Aorta (tissue), 5 donors: ENCODE measurements at places on chromosomes 4 and X. TPM values are rescaled to one million over a fixed set of nuclear protein-coding genes. Genes with fewer than 3 reads are reported as not detected.
A peak's percentile ranks its signal among the peaks of the same experiment; 100 is the strongest.

CXCR3 gene
- total RNA-seq, result 0.69 TPM

NUDT10 gene
- total RNA-seq, result 2.7 TPM

CT47B1 gene
- total RNA-seq, result not detected

DNA sequence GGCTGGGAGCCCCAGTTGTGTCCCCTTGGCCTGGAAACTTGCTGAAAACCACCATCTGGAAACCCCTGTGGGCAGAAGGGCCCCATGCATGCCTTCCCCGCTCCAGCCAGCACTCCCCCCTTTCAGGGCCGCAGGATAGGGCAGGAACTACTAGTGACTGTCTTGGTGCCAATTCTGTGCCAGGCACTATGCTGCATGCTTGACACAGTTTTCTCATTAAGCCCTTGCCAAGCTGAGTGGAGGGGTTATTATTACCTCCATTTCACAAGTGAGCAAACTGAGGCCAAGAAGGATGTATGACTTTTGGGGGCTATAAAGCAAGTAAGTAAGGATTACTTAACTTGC is 73.6 kb upstream of the PJA1 start:
- no peak overlapping the region for H3K27ac ChIP-seq
- no peaks in the 10 kb centered on the region for H3K36me3 ChIP-seq
- H3K4me3 ChIP-seq, result no peak overlapping the region
- no peak for DNase-seq
- H3K4me1 ChIP-seq, result no peaks in the 10 kb centered on the region

EDNRA gene
- total RNA-seq, result 28.0 TPM

GRCh38 chrX:38220024-38220414 is 652 bp downstream of the SRPX start:
- H3K4me1 ChIP-seq, result no peaks in the 10 kb centered on the region
- peak overlapping the region; percentile 36 for H3K4me3 ChIP-seq
- no peaks in the 10 kb centered on the region for H3K36me3 ChIP-seq
- H3K27ac ChIP-seq, result no peak overlapping the region
- H3K27me3 ChIP-seq, result no peaks in the 10 kb centered on the region
- peak; percentile 60 for DNase-seq

SMIM10 gene
- 13.5 TPM for total RNA-seq

RADX gene
- 2.4 TPM for total RNA-seq

DNA sequence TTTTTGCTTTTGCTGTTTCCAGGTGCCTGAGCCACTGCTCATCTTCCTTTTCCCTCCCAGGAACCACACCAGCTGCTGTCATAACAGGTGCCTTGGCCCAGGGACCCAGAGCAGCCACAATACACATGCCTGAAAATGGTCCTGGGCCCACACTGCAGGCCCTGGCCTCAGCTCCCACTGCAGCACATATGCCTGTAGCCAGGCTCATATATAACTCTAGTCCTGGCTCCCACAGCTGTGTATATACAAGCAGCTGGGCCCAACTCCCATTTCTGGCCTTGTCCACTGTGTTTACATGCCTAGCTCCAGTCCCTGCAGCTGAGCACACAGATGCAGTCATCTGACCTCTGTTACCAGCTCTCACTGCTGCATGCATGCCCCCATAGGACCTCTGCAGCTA is 930.5 kb downstream of the ADGRL3 start:
- no peak overlapping the region for H3K27ac ChIP-seq
- no peaks in the 10 kb centered on the region for H3K4me1 ChIP-seq
- no peak overlapping the region for H3K4me3 ChIP-seq
- no peaks in the 10 kb centered on the region for H3K36me3 ChIP-seq

- H3K27ac ChIP-seq, result no peak overlapping the region
- DNase-seq, result no peak
- H3K36me3 ChIP-seq, result no peaks in the 10 kb centered on the region
- H3K4me1 ChIP-seq, result no peaks in the 10 kb centered on the region
- no peak overlapping the region for H3K4me3 ChIP-seq
- no peaks in the 10 kb centered on the region for H3K27me3 ChIP-seq
Measured at GRCh38 chrX:99717716-99718115, 692.4 kb downstream of the PCDH19 start.

- DNase-seq, result no peak
- peak overlapping the region; percentile 64 for H3K27ac ChIP-seq
- H3K4me3 ChIP-seq, result no peak overlapping the region
- H3K36me3 ChIP-seq, result no peaks in the 10 kb centered on the region
- H3K4me1 ChIP-seq, result peaks cover 16% of the 10 kb centered on the region
Measured at GRCh38 chr4:113584407-113585150, 177.0 kb downstream of the CAMK2D start.

GRCh38 chrX:136528645-136529315 is 3.2 kb upstream of the VGLL1 start:
- H3K36me3 ChIP-seq, result no peaks in the 10 kb centered on the region
- H3K27ac ChIP-seq, result no peak overlapping the region
- H3K4me3 ChIP-seq, result no peak overlapping the region
- no peaks in the 10 kb centered on the region for H3K4me1 ChIP-seq
- no peak for DNase-seq

GRCh38 chr4:125744891-125745364 is 430.2 kb downstream of the FAT4 start:
- H3K27me3 ChIP-seq, result no peaks in the 10 kb centered on the region
- H3K4me1 ChIP-seq, result no peaks in the 10 kb centered on the region
- no peak overlapping the region for H3K27ac ChIP-seq
- H3K36me3 ChIP-seq, result no peaks in the 10 kb centered on the region
- DNase-seq, result peak; percentile 71

DNA sequence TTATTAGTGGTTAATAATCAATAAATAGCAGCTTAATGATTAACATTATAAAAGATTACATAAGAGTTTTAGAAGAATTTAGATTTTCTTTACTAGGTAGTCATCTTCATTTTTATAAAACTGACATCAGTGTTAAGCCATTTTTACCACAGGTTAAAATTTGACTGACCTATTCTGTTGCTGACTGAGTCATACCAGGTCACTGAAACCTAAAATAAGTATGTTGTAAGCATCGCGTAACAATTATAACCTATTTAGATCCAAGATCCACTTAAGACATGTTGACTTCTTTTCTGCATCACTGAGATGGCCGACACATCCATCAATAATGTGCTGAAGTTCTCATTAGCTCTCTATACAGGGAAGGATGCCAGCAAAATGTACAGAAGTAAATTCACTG is 36.7 kb downstream of the ARX start:
- H3K36me3 ChIP-seq, result no peaks in the 10 kb centered on the region
- H3K27ac ChIP-seq, result no peak overlapping the region

BANK1 gene
- 1.5 TPM for total RNA-seq

PDCL2 gene
- not detected for total RNA-seq

DNA sequence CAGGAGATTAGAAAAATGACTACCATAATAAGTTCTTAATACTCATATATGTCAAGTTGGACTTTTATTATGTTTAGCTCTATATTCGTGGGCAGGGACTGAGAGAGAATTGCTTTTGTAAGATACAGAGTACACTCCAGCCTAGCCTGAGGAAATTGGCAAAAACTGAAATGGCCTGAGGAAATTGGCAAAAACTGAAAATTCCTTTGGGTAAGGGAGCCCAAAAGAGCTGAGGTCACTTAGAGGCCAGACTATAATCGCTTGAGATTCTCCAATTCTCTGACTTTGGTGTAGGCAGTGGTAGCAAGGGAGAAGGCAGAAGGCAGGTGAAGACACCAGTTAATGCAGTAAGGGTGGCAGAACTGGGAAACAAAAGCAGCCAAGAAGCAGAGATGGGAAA is 124.5 kb upstream of the HCCS start:
- no peaks in the 10 kb centered on the region for H3K4me1 ChIP-seq
- H3K27ac ChIP-seq, result no peak overlapping the region
- H3K27me3 ChIP-seq, result no peaks in the 10 kb centered on the region
- no peaks in the 10 kb centered on the region for H3K36me3 ChIP-seq

GRCh38 chr4:155741546-155741945 is 17.3 kb upstream of the GUCY1B1 start:
- H3K27me3 ChIP-seq, result no peaks in the 10 kb centered on the region
- no peaks in the 10 kb centered on the region for H3K4me1 ChIP-seq
- no peak for DNase-seq
- no peak overlapping the region for H3K4me3 ChIP-seq
- H3K36me3 ChIP-seq, result no peaks in the 10 kb centered on the region

DNA sequence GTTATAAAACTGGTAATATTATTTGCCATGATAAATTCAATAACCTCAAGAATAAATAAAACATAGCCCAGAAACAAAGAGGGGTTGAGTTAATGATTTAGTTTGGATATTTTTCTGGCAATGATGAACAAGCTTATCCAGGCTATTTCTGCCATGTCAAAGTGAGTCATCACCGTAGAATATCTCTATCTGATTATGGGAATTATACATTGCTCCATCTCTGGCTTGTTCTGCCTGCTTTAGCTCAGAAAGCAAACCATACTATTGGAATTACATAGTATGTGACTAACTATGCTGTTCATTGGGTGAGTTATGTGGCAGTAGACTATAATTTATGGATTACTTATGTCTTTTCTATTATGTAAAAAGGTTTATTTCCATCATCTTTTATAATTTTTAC is 680.1 kb upstream of the AADAT start:
- H3K27me3 ChIP-seq, result no peaks in the 10 kb centered on the region
- no peak overlapping the region for H3K27ac ChIP-seq
- DNase-seq, result no peak
- H3K4me3 ChIP-seq, result no peak overlapping the region

DNA sequence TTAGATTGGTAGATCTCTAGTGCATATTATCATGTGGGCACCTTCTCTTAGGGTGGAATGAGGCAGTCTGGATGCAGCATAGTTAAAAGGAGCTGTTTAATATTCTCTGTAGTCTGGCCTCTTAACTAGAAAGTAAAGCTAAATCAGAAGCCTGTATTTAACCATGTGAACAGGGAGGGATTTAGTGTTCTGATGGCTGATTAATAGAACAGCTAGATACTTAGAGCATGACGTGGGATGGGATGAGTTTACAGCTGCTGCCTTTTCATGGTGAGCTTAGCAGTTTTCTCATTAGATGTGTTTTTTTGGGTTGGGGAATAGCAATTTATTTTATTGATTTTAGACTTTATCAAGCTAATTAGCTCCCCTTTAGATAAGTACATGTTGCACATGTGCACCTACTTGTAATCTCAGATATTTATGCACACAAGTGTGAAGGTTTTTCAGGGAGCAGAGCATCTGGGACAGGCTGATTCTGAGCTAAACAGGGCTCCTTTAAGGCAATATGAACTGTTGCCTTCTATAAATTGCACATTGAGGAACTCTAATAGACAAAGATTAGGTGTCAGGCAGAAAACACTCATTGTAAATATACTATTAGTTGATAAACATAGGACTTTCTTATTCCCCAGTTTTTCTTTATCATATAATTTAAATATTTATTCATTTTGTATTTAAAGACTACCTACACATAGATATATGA is 34.1 kb downstream of the YIPF6 start:
- no peak overlapping the region for H3K27ac ChIP-seq
- H3K4me3 ChIP-seq, result no peak overlapping the region
- DNase-seq, result no peak
- H3K36me3 ChIP-seq, result peaks cover 1% of the 10 kb centered on the region
- no peaks in the 10 kb centered on the region for H3K27me3 ChIP-seq

- no peak for DNase-seq
- H3K4me1 ChIP-seq, result no peaks in the 10 kb centered on the region
- H3K4me3 ChIP-seq, result no peak overlapping the region
- H3K27me3 ChIP-seq, result no peaks in the 10 kb centered on the region
- H3K27ac ChIP-seq, result no peak overlapping the region
Measured at GRCh38 chr4:165724786-165725185, 148.3 kb upstream of the TLL1 start.

GRCh38 chr4:155543126-155543765 is 123.4 kb upstream of the GUCY1A1 start:
- H3K4me1 ChIP-seq, result no peaks in the 10 kb centered on the region
- H3K36me3 ChIP-seq, result no peaks in the 10 kb centered on the region
- no peaks in the 10 kb centered on the region for H3K27me3 ChIP-seq
- H3K27ac ChIP-seq, result no peak overlapping the region
- no peak for DNase-seq

DNA sequence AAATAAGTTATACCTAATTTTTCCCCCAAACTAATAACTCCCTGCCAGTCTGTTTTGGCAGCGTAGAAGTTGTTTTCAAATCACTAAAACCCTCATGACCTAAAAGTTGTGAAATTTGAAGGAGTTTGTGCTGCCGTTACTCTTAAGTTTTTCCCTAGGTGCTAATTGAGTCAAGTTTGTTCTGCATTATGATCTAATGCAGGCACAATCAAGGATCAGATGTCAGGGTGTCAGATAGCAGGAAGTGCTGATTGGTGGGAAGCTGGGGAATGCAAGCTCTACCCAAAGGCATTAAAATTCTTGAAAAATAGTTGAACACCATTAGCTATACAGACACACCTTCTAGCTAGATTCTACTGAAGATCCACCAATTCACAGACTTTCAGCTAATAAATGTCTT is 51.9 kb downstream of the ARX start:
- H3K27me3 ChIP-seq, result no peaks in the 10 kb centered on the region
- H3K4me3 ChIP-seq, result no peak overlapping the region
- no peaks in the 10 kb centered on the region for H3K36me3 ChIP-seq
- DNase-seq, result no peak

GAGE12F gene
- total RNA-seq, result not detected

NR0B1 gene
- not detected for total RNA-seq

FBXO8 gene
- total RNA-seq, result 27.3 TPM

DNA sequence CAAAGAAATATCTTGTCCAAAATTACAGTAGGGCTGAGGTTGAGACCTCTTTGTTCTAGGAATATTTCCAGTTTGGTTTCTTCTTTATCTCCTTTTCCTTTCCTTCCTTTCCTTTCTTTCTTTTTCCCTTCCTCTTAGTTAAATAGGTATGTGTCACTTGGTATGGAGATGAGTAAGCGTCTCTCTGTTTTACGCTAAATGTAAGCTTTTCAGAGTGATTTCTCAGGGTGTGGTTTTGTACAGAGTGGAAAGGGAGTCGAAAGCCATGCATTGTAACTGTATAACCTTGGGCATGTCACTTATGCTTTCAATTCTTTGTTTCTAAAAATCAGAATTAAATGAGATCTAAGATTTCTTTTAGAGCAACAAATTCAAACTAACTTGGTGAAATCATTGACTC is 54.8 kb downstream of the TLL1 start:
- H3K27ac ChIP-seq, result no peak overlapping the region
- no peak for DNase-seq
- H3K27me3 ChIP-seq, result no peaks in the 10 kb centered on the region
- H3K4me1 ChIP-seq, result no peaks in the 10 kb centered on the region
- no peak overlapping the region for H3K4me3 ChIP-seq

- DNase-seq, result no peak
- no peak overlapping the region for H3K27ac ChIP-seq
- no peaks in the 10 kb centered on the region for H3K36me3 ChIP-seq
- H3K4me3 ChIP-seq, result peak overlapping the region; percentile 59
- H3K27me3 ChIP-seq, result no peaks in the 10 kb centered on the region
Measured at GRCh38 chr4:126916049-126916625, 716.6 kb upstream of the INTU start.

- no peak overlapping the region for H3K27ac ChIP-seq
- no peaks in the 10 kb centered on the region for H3K36me3 ChIP-seq
- no peaks in the 10 kb centered on the region for H3K27me3 ChIP-seq
- H3K4me1 ChIP-seq, result peaks cover 3% of the 10 kb centered on the region
Measured at GRCh38 chr4:88226143-88226542, 58.2 kb downstream of the PPM1K start.

SLC25A53 gene
- total RNA-seq, result 8.2 TPM

GRCh38 chr4:7183161-7183560 is 9.2 kb upstream of the SORCS2 start:
- H3K27me3 ChIP-seq, result no peaks in the 10 kb centered on the region
- no peaks in the 10 kb centered on the region for H3K36me3 ChIP-seq
- H3K4me3 ChIP-seq, result no peak overlapping the region
- no peak overlapping the region for H3K27ac ChIP-seq
- peak; percentile 22 for DNase-seq
